ENCODE measurements at places on chromosomes 3 and 15. TPM values are rescaled to one million over a fixed set of nuclear protein-coding genes. Genes with fewer than 3 reads are reported as not detected.
A peak's percentile ranks its signal among the peaks of the same experiment; 100 is the strongest.

DNA sequence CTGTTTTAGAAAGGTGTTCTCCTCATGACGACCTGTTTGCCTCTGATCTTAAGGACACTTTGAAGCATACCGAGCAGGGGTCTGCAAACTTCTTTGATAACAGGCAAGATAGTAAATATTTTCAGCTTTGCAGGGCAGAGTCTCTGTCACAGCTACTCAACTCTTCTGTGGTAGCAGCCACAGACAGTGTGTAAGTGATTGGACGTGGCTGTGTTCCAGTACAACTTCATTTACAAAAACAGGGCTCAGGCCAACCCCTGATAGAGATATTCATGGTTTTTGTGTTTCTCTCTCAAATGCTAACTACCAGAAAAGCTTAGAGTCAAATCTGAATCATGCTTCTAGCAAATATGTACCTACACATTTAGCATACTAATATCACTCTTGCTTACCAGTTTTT is 51.5 kb downstream of the TGFBR2 start:
- peak; percentile 39 for DNase-seq

DNA sequence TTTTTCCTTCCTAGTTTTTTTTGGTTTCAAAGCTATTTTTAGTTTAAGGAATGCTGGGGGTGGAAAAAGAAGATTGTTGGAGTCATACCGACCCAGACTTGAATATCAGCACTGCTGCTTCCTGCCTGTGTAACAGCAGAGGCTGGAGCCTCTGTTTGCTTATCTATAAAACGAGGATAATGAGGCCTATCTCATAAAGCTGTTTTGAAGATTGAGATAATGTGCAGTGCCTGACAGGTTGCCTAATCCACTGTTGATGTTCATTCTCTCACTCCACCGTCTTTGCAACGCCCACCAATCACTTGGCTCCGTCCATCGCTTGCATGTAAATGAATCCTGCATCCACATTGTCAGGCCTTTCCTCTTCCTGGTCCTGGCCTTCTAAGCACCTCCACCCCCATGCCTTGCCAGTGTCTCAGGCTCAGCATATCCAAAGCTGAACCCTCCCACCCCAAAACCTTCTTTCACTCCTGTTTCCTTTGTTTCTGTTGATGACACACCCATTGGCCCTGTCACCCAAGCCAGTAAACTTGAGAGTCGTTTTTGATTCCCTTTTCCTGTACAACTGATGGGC is 94.9 kb downstream of the MEX3B start:
- no peak for DNase-seq

GRCh38 chr3:46663591-46664135 is 29.8 kb downstream of the ALS2CL start:
- DNase-seq: no peak

DNA sequence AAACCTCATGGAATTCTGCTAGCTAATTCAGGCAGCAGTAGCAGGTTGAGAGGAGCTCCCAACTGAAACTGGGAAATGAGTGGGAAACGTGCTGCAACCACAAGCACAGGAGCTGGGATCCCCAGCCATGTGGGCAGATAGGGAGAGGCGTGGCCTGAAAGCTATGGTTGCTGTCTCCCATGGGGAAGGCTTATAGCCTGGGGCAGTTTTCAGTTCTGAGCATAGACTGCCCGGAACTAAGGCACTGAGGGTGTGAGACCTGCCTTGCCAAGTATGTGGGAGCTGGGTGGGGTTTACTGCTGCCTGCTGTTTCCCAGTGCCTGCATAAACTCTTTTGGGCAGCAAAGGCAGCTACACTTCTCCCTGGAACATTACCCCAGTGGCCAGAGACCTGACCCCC is 229.5 kb downstream of the TUSC7 start:
- DNase-seq: no peak

GRCh38 chr15:85583923-85584390 is 203.6 kb downstream of the AKAP13 start:
- no peak for DNase-seq

GRCh38 chr3:168090306-168091085 is 5.2 kb downstream of the GOLIM4 start:
- DNase-seq: no peak

- DNase-seq: peak; percentile 70
Measured at GRCh38 chr15:63502843-63503738, 1.3 kb upstream of the USP3 start.

DNA sequence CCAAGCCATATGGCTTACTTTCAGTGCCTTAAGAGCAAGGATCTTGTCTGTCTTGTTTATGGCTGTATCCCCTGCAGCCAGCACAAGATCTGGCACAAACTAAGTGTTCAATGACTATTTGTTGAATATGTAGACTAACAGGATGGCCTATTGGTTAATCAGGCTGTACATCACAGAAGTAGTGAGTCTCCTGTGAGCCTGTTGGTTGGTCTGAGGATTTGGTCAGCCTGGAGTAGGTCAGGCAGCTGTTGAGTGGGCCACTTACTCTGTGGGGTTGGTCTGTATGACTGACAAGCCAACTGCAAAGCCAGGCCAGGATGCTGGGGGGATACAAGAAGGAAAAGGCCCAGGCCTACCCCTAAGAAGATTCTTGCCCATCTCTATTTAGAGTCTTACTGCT is 33.4 kb upstream of the CILP start:
- DNase-seq: no peak

DNA sequence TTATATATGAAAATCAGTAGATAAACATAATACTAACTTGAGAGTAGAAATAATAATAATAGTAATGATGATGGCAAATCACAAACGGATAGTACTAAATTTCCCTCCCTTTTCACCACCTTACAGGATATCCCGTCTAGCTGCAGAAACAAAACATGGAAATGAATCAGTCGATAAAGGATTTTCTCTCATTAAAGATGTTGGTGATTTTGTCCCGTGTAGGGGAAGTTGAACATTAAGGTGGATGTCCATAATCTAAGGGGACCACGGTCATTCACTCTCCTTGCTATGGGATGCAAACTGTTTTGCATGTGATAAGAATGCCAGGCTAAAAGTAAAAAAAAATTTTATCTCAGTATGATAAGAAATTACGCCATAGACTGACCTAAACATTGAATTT is 1027.7 kb upstream of the NR2F2 start:
- DNase-seq: no peak

DNA sequence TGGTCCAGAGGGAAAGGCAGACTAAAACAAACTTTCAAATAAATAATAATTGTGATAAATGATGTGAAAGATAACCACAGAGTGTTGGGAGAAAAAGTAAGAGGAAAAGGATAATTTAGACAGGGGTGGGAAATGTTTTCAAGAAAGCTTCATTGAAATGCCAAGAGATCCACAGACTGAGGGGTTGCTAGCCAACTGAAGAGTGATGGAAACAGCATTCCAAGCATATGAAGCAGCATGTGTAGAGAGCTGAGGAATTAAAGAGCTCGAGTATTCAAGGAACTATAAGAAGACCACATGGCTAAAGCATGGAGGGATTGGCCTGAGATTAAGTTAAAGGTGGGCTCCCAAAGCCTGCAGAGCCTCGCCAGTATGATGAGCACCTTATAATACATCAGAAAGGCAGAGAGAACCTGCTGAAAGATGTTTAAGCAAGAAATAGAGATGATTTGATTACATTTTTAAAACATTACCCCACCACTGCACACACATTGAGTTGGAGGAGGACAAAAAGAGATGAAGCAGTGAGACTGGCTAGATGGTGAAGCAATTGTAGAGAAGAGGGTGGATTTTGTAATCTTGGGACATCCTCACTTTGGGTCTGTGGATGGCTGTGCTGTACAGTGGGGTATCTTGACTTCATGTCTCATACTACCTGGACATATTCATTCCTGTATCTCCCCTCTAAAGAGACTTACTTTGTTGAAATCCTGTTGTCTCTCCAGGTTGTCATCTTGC is 100.8 kb downstream of the STAC start:
- DNase-seq: no peak

GRCh38 chr3:170752571-170753155 is 117.3 kb downstream of the RPL22L1 start:
- DNase-seq: no peak

DNA sequence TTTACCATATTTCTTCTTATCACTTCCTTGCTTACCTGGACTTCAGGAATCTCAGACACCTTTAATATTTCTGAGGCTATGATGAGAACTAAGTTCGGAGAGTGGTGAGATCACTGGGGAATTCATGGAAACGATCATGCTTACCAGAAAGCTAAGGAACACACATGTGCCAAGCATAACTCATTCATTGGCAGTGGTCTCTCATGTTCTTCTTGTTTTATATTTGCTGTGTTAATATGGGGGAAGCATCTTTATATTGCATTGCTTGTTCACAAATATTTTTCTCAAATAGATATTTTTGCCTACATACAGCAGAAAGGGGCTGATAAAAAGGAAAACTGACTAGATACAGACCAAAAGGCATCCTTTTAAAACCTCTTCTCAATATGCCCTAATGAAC is 55.8 kb downstream of the COL6A6 start:
- no peak for DNase-seq

GRCh38 chr3:99845999-99846398 is 28.3 kb downstream of the CMSS1 start:
- no peak for DNase-seq

- no peak for DNase-seq
Measured at GRCh38 chr3:23331141-23331935, 128.2 kb downstream of the UBE2E2 start.

DNA sequence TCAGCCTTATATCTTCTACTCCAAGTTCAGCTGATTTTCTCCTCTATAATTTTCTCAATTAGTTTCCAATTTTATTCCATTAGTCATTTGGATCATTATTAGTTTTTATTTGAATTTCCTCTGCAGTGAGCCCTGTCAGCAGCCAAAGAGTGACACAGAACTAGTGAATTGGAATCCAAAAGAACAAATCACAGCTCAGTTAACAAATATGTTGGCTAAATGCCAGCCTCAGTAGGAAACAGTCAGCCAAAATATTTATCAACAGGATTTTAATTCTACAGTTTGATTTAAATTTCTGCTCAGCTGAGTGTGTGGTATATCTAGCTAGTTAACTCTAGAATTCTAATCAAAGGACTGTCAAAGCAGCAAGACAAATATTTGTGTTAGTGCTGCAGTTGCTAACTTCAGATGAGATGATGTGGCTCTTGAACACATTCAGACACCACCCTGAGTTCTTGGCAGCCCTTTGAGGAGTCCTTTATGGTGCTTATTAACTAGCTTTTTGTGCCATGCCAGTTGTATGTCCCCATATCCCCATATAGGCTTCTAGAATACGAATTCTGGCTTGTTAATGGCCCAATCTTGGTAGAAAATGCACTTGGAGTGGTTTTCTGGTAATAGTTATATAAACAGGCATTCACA is 194.5 kb downstream of the CPNE4 start:
- no peak for DNase-seq

DNA sequence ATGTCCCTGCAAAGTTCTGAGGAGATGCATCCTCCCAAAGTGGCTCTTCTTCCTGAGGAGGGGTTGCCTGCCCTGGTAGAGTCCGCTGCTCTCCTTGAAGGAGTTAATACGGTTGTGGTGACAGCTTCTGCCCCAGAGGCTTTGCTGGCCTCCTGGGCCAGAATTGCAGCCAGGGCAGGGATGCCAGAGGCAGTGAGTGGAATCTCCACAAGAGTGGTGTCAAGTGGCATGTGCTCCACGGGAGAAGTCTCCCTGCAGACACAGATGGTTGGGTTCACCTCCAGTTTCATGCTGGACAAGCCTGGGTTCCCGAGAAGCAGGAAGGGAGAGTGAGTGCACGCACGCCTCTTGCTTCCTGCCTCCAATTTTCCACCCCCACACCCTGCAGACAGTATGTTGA is 105.5 kb downstream of the SLC25A26 start:
- no peak for DNase-seq

The IGF2BP2 gene
- total RNA-seq: 0.62 TPM

The COL6A5 gene
- total RNA-seq: not detected

The GOLGA8N gene
- total RNA-seq: 9.2 TPM

The MUC4 gene
- total RNA-seq: under 0.01 TPM

The ZDHHC19 gene
- not detected for total RNA-seq
